Effector CD8-positive, alpha-beta T cell (primary cell): ENCODE measurements at places on chromosomes 1 and 21.

DNA sequence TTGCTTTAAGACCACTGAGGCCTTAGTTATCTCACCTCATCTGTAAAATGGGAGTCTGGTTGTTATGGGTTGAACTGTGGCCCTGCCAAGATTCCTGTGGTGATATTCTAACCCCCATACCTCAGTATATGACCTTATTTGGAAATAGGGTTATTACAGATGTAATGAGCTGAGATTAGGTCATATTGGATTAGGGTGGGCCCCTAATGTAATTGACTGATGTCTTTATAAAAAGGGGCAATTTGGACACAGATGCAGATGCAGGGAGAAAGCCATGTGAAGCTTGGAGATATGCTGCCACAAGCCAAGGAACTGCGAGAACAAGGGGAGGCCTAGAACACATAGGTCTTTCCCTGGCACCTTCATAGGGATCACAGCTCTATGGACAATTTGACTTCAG is 3.9 kb downstream of the C1orf87 start:
- DNase-seq: no peak

- no peak for DNase-seq
These were observed 3.5 kb downstream of the PPP1R15B start for GRCh38 chr1:204408074-204408507.

DNA sequence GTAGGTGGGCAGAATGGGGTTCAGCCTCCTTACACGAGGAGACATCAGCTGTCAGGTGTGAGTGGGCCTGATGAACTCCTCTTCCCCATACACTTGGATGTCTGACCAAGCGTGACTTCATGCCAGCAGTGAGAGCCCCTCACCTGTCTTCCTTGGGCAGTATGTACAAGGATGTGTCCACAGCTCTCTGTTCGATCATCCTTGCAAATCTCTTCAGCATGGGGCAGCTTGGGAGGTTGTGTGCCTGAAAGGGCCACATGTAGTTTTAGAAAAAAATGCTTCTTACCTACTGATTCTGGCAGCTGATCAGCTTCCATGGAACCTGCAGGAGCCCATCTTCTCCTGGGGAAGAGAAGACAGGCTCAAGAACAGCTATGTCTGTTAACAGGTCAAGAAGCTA is 18.0 kb downstream of the ACP6 start:
- DNase-seq: no peak

DNA sequence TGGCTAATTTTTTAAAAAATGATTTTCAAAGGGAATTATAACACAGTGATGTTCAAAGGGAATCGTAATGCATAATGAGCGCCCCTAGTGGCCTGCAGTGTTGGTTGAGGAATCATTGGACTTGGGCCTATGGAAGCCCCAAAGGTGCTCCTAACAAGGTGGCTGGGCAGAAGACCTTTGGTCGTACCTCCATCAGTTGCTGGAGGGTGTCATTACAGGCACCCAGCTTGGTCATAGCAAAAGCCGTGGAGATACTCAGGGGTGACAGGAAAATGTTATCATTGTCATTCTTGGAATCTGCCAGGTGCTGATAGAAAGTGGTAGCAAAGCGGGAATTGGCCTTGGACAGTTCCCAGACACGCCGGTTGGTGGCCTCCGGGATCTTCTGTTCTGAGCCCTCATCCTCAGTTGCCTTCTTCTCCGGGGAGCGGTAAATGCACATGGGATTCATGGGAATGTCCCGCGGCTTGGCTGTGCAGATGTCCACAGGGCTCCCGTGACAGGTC is 2.7 kb downstream of the SERPINC1 start:
- DNase-seq: no peak

- DNase-seq: no peak
These were observed 48.9 kb upstream of the ZNF326 start for GRCh38 chr1:89945852-89946476.

DNA sequence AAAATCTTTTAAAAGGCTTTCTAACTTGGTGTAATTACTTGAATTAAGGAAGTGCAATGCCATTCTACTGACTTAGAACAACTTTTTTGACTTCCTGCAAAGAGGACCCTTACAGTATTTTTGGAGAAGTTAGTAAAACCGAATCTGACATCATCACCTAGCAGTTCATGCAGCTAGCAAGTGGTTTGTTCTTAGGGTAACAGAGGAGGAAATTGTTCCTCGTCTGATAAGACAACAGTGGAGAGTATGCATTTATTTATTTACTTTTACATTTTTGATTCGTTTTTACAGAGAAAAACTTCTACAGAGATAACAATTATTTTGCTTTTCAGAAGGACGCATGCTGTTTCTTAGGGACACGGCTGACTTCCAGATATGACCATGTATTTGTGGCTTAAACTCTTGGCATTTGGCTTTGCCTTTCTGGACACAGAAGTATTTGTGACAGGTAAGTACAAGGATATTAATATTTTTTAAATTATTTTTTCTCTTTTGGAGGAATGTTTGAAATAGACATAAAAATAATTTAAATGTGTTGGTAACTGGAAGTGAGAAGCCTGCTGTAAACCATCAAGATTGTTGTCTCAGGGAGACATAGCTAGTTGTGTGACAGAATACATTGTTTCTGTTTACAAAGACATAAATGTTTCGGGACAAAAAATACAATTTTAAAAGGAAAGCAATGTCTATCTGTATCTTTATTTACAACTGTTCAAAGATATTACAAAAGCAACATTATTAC is at the start of gene PTPRC:
Gene PTPRC, plus strand, starts transcription at position 147 of the 742 bp plus-strand sequence. Its CDS starts 229 bp downstream, at position 376.
- no peak for DNase-seq

- no peak for DNase-seq
These were observed 60.5 kb upstream of the USP25 start for GRCh38 chr21:15669247-15669646.

DNA sequence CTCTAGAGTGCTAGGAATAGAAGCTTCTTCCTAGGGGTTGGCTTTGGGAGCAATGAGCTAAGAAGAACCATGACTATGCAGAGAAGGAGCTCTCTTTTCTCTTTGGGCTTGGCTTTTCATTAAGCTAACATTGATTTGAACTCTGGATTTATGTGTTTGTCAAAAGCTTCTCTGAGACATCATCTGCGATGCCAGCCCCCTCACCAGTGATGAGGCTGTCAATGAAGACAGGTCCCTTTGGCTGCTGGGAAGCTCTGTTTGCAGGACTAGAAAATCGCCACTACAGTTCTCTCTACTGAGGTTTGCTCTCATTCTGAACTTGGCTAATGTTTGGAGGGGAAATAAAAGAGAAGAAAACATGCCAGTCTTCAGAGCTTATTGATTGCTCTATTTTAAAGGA is 185.0 kb downstream of the PCP4 start:
- no peak for DNase-seq

DNA sequence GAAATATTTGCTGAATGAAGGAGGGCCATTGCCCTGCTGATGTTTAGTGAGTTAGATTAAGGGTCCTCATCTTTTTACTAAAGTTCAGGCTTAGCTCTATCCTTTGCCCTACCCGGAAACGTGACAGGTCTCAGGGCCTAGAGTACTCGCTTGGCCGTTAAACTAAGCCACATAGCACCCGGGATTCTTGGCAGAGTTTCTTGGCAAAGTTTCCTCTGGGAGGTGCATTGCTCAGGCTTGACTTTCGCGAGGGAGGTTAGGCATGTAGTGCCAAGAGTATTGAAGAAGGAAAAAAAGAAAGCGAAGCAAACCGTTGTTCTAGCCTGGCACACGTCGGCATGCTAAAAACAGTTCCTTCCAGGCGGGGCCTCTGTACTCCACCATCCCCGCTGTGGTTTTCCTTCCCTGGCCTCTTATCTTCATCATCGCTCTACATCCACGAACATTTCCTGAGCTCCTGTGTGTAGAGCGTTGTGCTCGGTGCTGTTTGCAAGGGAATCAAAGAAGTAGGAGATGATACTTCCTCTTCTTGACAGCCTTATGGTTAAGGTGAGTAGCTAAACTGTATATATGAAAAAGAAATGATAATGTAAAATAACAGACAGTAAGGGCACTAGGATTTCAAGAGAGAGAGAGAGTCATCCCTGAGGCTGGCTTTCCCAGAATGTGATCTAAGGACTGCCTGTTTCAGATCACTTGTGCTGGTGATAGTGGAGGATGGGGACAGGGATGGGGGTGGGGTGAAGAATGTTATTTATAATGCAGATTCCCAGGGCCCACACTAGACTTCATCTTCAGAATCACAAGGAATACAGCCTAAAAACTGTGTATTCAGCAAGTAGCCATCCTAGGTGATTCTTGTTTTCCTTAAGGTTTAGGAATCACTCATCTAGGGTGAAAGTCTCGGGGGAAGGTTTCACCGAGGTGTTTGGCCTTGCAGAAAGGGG is 18.8 kb downstream of the RNF220 start:
- DNase-seq: no peak

DNA sequence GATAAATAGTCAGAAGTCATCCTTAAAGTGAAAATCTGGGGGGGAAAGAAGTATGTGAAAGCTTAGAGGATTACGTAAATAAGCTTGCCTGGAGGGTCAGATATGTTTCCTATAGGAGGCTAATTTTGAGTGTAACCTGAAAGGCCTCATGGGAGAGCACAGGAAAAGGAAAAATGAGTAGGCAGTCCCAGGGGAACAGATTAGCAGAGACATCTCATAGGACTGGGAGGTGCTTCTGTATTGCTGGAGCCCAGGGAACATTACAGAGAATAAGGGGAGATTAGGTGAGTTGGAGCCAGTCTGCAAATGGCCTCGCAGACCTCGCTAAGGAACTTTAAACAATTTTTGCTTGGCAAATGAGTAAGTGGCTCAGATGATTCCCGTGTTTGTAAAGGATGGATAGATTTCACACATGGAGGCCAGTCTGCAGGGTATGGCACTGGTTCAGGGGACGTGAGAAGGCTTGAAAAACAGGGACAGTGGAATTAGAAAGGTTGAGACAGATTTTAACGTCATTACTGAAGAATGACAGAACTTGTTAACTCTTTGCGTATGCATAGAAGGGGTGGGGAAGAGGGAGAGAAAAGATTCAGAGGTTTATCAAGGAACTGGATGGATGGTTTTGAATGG is 149.1 kb downstream of the GREM2 start:
- DNase-seq: no peak

DNA sequence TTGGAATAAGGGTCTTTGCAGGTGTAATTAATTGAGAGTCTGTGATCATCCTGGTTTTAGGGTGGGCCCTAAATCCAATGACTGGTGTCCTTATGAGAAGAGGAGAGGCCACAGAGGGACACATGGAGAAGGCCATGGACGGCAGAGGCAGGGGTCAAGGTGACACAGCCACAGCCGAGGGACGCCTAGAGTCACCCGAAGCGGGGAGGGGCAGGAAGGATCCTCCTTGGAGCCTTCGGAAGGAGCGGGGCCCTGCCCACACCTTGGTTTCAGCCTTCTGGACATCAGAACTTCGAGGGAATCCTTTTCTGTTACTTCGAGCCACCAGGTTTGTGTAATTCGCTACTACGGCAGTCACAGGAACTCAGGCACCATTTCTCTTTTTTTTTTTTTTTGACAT is 31.1 kb downstream of the RRP1 start:
- no peak for DNase-seq

DNA sequence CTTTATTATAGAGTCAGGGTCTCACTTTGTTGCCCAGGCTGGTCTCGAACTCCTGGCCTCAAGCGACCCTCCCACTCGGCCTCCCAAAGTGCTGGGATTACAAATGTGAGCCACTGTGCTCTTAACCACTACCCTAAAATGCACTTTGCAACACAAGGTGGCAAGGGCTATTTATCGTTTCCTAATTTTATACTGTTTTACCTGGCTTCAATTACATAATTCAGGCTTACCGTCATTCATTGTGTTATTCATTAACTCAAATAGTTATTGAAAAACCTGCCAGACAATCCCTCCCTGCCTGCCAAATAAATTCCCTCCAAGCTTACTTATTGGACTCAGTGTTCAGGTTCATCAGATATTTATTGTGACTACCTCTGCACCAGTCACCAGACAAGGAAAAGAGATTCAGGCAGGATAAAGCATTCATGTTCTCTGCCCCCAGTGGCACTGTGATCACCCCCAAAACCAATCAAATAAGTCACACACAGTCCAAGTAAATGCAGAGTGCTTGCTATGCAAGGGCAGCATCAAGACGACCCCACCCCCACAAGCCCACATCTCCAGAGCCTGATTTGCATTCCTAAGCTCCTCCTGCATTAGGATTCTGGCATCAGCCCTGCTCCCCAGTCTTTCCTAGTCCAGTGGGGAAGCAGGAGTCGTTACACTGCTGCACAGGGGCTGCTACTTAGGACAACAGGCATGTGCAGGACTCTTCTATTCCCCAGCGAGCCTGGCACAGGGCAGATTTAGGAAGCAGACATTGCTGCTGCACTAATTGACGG is 8.1 kb downstream of the PAQR7 start:
- DNase-seq: no peak

GRCh38 chr1:226135059-226135651 is 51.4 kb downstream of the ACBD3 start:
- DNase-seq: no peak

- DNase-seq: no peak
These were observed 677 bp downstream of the PRKAA2 start for GRCh38 chr1:56645677-56646305.

DNA sequence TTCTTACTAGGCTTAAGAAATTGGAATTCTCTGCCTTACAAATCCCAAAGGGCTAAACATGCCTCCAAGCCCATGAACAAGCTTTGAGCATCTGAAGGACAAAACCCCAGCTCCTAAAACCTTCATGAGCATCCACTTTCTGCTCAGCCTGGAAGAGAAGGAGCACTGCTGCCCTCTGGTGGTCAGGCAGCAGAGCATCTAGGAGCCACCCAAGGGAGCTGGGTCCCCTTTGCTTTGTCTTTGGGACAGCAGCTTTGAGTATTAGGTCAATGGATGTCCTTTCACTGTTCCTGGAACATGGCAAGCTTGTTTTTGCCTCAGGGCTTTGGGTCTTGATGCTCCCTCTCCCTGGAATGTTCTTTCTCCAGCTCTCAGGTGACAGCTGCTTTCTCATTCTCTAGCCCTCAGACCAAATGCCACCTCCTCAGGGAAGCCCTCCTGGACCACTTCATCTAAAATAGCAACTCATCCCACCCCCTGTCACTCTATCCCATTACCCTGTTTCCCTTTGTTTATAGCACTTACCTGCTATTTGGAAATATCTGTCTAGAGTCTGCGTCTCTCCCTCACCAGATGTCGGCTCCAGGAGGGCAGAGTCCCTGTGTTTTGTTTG is 25.7 kb downstream of the RAB7B start:
- DNase-seq: peak; percentile 54

DNA sequence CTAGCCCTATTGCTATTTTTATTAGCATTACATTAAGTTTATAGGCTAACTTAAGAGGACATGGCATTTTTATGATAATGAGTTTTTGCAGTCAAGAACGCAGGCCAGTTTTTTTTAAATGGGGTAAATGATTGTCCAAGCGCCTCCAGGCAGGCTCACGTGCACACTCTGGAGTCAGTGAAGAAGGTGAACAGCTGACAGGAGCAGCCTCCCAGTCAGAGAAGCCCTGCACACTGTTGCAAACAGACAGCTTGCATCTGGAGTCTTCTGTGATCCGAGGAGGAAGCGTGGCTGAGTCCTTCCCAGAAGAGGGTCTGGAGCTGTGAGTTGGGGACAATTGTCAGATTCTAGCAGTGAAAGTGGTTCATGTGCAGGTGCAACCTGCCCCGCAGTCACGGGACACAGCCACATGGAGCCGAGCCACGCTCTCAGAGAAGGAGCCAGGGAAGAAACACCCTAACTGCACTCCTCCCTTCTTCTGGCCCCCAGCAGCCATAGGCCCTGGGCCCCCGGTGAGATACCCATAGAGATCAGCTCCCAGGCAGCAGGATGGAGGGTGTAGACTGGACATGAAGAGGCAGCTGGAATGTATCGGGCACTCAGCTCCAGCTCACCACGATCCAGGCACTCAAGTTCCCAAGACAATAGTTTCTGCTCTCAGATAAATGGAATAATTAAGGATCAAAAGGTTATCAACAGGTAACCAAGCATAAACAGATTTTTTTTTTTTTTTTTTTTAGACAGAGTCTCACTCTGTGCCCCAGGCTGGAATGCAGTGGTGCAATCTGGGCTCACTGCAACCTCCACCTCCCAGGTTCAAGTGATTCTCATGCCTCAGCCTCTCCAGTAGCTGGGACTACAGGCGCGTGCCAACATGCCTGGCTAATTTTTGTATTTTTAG is 26.4 kb downstream of the CAPN2 start:
- DNase-seq: no peak
